ENCODE measurements at places on chromosomes 16 and 17. TPM values are rescaled to one million over a fixed set of nuclear protein-coding genes. Genes with fewer than 3 reads are reported as not detected.

DNA sequence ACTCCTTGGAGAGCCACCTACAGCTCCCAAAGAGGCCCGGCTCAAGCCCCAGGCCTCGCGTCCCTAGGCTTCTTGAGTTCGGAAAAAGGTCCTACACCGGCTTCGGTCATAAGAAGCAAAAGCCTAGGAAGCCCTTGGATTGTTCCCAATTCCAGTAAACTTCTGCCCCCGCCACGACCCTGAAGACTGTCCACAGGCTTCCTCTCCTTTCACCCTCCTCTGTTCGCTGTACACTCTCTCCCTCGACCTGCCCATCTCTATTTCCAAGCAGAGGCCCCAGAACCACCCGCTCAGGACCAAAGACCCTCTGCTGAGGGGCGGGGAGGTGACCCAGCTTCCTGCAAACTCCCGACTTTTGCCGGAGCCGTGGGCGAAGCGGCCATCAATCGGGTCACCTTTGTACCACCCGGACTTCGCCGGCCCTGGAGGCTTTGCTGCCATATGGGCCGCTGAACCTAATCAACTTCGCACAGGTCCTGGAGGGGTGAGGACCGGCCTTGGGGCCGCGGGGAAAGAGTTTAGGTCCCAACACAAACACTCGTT is 2.7 kb downstream of the HOXB2 start:
- peak; percentile 34 for DNase-seq

- DNase-seq, result peak; percentile 60
Measured at GRCh38 chr16:46629331-46630219, 8.4 kb upstream of the SHCBP1 start.

- DNase-seq, result no peak
Measured at GRCh38 chr16:35311475-35311874, 1852.1 kb downstream of the TP53TG3F start.

Gene UTS2R
- total RNA-seq, result not detected

DNA sequence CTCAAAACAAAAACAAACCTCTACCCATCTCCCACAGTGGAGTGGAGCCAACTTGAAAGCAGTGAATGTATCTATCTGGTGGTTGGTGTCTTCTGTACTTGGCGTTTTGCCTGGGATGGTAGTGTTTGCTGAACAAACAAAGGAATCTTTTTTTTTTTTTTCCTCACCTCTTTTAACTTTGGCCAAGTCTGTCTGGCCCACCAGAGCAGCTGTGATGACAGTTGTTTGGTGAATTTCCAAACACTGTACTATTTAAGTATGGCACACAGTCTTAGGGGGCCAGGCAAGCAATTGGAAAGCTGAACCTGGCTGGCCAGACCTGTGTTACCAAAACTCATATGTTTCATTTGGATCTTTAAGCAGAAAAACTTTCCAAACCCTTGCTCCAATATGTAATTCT is 101.8 kb upstream of the CDH13 start:
- no peak for DNase-seq

Gene CCDC200
- not detected for total RNA-seq

Data from IMR-90 (cell line).